ENCODE measurements at places on chromosomes 7 and 10.

- no peak for DNase-seq
These were observed 7.4 kb downstream of the LRRC20 start for GRCh38 chr10:70374775-70375614.

- DNase-seq, result no peak
These were observed 10.7 kb upstream of the GJD4 start for GRCh38 chr10:35594115-35595079.

DNA sequence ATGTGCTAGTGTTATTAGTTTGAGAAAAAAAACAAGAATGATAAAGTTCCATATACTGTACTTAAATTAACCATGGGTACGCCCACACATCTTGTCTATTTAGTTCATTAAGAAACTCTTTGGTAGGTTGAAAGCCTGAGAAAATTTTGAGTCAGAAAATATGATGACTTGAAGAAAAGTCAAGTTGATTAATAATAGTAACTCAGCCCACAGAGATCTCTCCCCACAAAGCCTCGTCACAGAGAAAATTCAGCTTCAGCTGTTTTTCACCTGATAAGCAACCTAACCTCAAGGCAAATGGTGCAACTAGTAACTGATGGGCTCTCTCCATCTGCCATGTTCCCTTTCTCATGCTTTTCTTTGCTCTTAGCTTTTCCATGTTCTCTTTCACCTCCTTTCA, 1021.6 kb downstream of the GATA3 start:
- DNase-seq, result no peak

DNA sequence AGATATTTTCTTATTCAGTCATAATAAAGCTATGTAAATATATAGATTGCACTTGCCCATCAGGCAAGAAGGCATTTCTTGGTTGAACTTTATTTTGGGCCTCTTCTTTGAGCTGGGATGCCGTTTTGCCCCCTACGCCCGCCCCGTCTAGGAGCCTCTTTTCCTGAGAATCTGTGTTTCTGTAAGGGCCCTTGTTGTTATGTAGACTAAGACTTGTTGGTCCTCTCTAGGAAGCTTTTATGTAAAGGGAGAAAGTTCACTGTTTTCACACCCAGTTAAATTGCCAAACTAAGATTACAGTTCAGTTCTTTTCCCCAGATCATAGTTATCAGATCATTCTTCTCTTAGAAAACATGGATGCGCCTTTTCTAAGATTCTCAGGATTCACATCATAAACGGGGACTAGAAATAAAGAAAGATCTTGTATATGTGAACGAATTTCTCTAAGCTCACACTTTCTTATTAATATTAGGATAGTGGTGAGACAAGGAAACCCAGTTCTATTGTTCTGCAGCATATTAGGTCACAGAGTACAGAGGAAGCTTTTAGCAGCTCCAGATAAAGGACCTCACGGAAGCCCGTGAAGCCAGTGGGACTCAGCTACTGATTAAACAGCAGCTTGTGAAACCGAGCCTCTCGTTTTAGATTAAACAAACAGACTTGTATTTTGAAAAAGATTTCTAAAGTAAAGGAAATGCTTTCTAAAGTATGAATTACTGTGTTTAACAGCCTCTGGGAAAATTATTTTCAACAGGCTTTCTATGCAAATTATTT, 3.8 kb downstream of the LMTK2 start:
- DNase-seq, result no peak

- peak; percentile 50 for DNase-seq
These were observed 8.1 kb downstream of the PRKRIP1 start for GRCh38 chr7:102404005-102404861.

GRCh38 chr10:49387071-49387470, 8.8 kb downstream of the DRGX start:
- no peak for DNase-seq

DNA sequence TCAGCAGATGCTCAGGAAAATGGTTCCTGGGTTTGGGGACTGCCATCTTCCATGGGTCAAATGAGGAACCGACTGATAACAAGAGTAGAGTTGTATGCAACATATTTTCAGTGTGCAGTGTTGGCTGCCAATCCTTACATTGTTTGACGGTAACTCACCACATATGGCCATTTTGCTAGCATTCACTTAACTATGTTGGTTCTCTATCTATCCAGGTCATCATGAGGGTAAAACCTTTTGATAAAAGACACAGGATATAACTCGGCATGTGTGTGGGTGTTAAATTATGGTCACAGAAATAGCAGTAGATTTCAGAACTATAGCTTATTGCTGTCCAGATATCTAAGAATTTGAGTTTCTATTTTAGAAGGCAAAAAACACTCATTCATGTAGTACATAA, 140.7 kb upstream of the AOAH start:
- DNase-seq, result no peak

GRCh38 chr7:18116661-18117060, 89.0 kb upstream of the PRPS1L1 start:
- no peak for DNase-seq

GRCh38 chr10:29057822-29058331, 231.0 kb upstream of the LYZL1 start:
- DNase-seq, result no peak

DNA sequence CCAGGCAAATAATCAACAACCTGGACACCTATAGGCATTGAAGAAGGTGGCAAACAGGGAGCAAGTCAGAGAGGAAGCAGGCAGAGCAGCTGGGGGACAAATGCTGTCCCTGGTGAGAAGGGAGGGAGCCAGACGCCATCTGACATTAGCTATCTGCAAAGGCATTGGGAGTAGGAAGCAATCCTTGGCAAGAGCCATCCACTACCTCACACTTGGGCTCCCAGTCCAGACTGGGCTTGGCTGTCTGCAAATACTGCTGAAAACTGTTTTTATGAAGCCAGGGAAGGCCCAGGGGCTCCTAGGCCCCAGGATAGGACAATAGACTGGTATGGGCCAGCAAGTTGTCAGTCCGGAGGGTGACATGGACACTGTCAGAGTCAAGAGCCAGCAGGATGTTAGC, 132.5 kb downstream of the SORBS1 start:
- no peak for DNase-seq

DNA sequence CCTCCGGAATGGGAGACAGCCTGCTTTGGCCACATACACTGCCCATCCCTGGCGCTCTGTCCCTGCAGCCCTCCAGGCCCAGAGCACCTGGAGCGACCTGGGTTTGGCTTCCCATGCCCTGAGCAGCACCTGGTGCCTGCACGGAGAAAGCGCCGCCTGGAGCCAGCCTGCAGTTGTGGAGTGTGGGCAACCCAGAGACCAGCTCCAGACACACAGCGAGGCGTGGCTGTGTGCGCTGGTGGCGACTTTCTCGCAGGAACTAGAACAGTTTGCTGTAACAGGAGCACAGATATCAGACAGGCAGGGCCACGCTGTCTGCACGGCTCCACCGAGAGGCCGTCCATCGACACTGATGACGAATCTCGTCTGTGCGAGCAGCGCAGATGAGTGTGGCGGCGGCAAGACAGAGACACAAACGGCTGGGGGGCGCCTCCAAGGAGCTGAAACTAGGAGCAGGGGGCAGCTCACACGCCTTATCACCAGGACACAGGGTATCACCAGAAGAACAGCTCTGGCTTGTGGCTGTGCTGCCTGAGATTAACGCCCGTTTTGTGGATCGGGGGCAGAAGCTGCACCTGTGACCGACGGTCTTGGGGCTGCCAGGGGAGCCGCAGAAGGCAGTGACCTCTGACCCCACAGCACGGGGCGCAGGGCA, 275.3 kb downstream of the DNAJB6 start:
- DNase-seq, result no peak

GRCh38 chr7:45984386-45985295, 63.6 kb upstream of the IGFBP3 start:
- no peak for DNase-seq

DNA sequence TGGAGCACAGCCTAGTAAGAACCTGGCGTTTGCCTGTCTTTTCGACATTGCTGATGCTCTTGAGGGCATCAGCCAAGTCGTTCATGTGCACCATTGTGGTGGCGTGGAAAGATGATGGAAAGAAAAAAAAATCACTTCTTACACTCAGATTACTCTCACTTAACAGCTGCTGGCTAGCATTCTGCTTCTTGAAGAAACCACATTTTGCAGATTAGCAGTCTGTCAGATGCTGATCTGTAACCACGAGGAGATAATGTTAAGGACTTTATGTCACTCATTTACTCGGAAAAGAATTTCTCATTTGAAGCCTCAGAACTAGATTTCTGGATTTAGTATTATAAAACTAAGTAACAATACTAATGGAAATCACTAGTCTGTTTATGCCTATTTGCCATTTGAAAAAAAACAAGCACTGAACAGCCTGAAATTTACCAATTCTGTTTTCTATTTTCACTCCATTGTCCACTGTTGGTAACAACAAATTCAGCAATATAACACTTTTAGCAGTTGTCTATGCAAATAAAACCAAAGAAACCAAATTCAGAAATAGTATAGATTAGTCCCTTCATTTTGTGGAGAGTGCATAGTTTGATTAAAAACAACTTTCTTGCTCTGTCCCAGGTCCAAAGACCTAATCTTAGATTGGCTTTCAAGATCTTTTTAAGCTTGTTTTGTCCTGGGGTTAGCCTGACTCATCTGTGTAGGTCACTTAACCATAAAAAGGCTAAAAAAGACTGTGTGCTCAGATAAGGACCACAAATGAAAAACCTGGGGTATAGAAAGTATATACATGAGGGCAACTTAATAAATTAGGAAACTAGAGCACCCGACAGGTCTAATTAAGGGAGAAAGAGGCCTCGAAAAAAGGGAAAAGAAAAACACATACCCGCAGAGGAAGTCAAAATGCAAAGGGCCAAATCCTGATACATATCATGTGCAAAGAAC, 67.5 kb downstream of the NT5C2 start:
- DNase-seq, result no peak

DNA sequence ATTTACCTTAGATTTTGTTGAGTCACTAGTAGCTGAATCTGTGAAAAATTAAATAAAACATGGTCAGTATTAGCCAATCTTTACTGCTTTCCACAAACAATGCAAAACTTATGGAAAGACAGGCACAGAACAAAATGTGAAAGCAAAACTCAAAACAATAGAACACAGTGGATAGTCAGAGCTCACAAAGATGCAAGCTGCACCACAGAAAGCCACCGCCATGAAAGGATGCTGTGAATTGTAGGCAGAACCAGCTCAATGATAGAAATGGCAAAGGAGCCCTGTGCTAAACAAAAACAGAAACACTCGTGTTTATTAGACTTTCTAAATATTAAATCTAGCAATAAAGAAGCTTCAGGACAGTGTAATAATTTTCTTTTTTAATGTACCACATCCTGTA, 134.4 kb downstream of the ARHGAP21 start:
- no peak for DNase-seq

GRCh38 chr10:36253731-36254130, 611.6 kb upstream of the FZD8 start:
- no peak for DNase-seq

DNA sequence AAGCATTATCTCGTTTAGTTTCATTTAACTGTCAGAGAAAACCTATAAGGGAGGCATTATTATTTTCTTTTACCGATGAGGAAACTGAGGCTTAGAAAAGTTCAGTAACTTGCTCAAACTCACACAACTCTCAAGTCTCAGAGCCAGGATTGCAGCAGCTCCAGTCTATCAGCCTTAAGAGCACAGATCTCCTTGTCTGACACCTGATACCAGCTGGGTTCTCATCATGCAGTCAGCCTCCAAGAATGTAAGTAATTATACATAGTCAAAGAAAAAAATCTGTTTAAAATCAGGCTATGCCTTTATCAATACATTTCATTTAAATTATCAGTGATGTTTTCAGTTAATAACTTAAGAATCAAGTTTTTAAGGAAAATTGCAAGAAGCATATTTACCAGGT, 236.6 kb upstream of the TCF7L2 start:
- no peak for DNase-seq
